ENCODE measurements at places on chromosomes 3 and 15. TPM values are rescaled to one million over a fixed set of nuclear protein-coding genes. Genes with fewer than 3 reads are reported as not detected.
A peak's percentile ranks its signal among the peaks of the same experiment; 100 is the strongest.

CCRL2 gene
- not detected for total RNA-seq

CFAP91 gene
- 0.47 TPM for total RNA-seq

CADPS gene
- 0.07 TPM for total RNA-seq

GRCh38 chr3:170267793-170268192 lies 45.6 kb downstream of the PRKCI start:
- DNase-seq: no peak

DNA sequence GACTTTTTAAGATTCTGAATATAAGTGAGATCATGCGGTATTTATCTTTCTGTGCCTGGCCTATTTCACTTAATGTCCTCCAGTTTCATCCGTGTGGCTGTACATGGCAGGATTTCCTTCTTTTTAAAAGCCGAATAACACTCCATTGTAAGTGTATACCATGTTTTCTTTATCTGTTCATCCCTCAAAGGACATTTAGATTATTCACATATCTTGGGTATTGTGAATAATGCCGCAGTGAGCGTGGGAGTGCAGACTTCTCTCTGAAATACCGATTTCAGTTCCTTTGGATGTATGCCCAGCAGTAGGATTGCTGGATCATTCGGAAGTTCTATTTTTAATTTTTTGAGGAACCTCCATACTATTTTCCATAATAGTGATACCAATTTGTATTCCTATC lies 136.1 kb downstream of the APBA2 start:
- no peak for DNase-seq

DNA sequence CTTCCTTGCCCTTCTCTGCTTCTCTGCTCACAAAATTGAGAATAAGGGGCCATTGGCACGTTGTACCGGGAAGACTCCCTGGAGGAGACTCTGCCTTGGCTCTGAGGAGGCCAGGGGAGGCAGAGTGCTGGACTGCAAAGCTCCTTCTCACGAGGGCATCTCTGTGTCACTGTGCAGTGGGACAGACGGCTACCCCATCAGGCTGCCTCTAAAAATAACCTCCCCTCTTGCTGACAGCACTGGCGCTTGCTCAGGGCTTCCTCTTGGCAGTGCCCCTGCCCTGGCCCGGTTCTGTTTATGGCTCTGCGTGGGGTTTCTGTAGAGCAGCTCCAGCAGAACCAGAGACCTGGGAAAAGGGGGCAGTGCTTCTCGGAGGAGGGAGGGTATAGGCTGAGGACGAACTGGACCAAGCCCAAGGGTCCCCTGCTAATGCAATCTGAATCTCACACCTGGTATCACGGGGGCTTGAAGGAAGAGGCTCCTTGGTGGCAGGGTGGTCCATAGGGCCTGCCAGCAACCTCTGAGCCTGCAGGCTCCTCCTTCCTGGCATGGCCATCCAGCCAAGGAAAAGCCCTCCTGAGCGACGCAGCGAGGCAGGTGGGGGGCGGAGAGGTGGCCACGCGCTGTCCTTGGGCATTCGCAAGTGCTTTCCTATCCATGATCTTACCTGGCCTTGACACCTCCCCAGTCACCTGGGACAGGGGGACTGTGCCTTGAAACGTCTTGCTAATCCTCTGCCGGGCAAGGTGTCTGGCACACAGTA lies 63.3 kb upstream of the TLE3 start:
- DNase-seq: no peak

DNA sequence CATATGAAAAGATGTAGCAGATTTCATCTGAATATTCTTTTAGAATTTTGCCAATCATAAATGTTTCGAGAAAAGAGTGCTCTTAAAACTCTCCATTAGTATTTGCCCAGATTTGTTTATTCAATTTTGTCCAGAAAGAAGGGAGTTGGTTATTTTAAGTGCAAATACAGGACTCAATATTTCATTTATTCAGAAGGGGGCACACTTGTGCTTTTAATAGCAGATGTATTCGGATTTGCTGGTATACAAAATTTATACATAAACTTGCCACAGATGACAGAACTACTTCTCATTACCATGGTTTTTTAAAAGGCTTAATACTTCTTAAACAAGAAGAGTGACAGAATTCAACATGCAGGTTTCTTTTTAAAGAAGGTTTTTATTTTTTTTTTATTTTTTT lies 69.8 kb upstream of the GRM7 start:
- DNase-seq: no peak

DNA sequence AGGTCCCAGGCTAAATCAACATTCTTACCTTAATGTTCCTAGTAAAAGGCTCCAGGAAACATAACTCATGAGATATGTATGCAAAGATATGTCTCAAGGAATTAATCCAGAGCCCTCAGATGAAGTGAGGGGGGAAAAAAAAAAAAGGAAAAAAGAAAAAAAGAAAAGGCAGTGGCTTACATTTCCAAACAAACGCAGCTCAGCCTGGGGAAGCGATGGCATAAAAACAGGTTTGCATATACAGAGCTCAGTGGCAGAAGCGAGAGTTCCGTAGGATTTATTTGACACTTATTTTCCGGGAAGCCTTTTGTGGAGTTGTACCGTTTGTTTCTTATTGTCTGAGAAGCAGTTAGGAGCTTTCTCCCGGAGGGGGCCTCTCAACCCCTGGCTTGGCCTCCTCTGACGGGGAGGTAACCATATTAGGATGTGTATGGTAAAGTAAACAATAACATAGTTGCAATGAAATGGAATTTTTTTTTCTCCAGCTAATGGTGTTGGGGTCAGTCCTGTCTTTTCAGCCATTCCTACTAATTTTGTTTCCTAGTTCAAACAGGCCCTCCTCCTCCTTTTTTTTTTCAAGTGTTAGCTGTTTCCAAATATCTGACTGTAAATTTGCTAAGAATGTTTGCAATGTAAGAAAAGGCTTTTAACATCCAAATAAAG lies 338.6 kb downstream of the FOXP1 start:
- DNase-seq: no peak

DNA sequence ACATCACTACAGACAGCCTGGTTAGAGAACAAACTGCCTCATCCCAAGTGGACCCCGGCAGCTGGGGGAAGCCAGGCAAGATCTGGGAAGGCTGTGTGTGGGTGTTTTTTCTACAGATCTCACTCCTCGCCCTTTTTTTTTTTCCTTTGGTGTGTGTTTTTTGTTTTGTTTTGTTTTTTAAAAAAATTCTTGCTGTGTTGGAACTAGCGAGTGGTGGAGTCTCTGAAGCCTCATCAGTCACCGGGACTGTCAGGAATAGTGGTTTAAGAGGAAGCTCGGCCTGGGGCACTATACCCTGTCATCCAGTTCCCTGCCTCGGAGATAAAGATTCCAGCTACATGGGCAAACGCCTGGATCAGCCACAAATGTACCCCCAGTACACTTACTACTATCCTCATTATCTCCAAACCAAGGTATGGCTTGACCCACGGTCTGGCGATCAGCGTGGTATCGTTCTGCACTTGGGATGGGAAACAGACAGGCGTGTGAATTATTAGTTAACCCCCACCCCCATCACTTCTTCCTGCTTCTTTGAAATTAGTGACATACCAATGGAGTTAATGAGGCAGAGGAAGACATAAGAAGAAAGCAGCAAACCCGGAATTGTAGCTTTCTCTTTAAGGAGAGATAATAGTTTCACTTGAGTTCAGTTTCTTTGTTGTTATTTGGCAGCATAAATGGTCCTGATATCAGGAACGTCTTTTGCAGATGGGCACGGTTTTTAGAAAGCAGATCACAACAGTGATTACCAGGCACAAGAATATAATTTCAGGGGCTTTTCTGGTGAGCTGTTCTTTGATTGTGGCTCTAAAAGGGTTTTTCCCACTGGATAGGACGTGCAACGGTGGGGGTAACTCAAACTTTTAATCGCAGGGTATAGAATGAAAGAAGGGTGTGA lies 722 bp downstream of the RBMS3 start:
- peak; percentile 9 for DNase-seq

DNA sequence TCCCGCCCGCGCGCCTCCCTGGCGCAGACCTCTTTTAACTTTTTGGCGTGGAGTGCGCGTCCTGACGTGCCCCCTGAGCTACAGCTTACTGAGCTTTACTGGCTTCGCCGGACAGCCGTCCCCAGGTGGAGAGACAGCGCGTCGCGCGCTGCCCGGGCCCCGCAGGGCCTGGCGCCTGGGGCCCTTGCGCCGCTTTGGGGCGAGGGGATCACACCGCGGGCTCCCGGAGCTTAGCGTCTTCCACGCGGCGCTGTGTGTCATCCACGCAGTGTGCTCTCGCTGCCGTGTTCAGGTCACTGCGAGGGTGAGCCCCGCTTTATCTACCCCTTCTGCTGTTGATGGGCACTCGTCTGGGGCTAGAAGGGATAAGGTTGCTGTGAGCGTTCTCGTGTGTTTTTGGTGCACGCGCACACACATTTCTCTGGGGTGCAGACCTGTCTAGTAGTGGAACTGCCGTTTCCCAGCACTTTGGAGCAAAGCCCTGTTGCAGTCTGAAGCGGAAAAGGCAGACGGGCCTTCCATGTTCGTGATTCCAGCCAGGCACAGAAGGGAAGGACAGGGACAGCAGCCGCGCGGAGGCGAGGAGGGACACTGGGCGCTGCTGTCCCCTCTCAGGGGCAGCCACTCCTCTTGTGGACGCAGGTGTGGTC lies 33.1 kb upstream of the ALDH1L1 start:
- DNase-seq: no peak

- no peak for DNase-seq
These were observed 60.0 kb downstream of the RPL22L1 start for GRCh38 chr3:170809975-170810357.

GRCh38 chr15:78727561-78727960 lies 83.7 kb downstream of the ADAMTS7 start:
- DNase-seq: no peak

GRCh38 chr15:69045802-69046201 lies 31.3 kb downstream of the NOX5 start:
- DNase-seq: no peak

DNA sequence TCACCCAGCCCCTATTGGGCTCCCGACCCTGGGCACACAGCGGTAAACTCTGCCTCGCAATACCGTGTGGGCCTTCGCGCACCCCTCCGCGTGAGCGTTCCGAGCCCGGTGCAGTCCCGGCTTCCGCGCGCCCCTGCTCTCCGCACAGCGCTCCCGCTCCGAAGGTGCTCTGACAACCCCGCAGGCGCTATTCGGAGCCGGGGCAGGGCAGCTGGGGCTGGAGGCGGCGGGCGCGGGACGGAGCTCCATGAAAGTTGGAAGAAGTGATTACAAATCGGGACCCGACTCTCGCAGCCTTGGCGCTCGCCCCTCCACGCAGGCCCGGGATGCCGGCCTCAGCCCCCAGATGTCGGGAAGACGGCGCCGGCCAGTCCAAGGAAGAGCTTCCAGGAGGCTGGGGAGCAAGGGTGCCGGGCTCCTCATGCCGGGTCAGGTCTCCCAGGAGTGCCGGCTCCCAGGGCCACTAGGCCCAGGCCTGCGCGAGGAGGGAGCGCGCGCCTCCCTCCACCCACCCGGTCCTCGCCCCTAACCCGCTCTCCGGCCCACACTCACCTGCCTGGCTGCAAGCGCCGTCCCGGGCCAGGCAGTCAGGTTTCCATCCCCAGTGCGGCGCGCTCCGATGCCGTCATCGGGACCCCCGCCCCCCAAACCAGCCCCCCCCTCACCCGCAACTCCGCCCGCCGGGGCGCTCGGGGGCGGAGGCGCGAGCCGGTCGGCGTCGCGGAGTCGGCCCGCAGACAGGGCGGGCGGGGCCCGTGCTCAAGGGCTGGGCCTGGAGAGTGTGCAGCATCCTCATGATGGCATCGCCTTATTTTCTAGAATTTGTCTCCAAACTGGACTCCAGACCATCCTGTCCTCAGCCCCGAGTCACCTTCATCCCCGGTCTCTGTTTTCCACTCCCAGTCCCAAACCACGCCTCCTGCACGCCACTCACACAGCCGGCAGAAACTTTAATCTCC lies at the start of gene KIF7:
KIF7 (minus strand) TSS at position 621 of the 959 bp plus-strand sequence. CDS start 2,537 bp downstream, outside the sequence.
- peak; percentile 83 for DNase-seq

Measured in MG63 (cell line).